Bronchial smooth muscle cell (primary cell): ENCODE measurements at places on chromosomes 4 and X. TPM values are rescaled to one million over a fixed set of nuclear protein-coding genes. Genes with fewer than 3 reads are reported as not detected.

DCHS2 gene
- 0.09 TPM in 1 of 2 replicates, not detected in the other for total RNA-seq

ERCC6L gene
- 0.09 and 0.47 TPM in 2 replicates for total RNA-seq

ERAS gene
- not detected in 2 replicates for total RNA-seq

CT83 gene
- total RNA-seq, result not detected in 2 replicates

NELFA gene
- total RNA-seq, result 12.6 and 14.4 TPM in 2 replicates

NPY2R gene
- not detected in 2 replicates for total RNA-seq

SLC4A4 gene
- total RNA-seq, result 7.7 and 8.5 TPM in 2 replicates

WAS gene
- total RNA-seq, result 0.26 and 0.32 TPM in 2 replicates

TMPRSS11D gene
- total RNA-seq, result under 0.01 TPM in 2 replicates

GATA1 gene
- not detected in 2 replicates for total RNA-seq

PAGE3 gene
- total RNA-seq, result not detected in 2 replicates

TLR10 gene
- not detected in 2 replicates for total RNA-seq

SRPK3 gene
- 0.32 and 0.43 TPM in 2 replicates for total RNA-seq

ABCE1 gene
- total RNA-seq, result 45.9 and 51.4 TPM in 2 replicates

PFKFB1 gene
- 0.16 TPM in 1 of 2 replicates, not detected in the other for total RNA-seq

AKAP4 gene
- total RNA-seq, result not detected in 2 replicates

TEX13D gene
- total RNA-seq, result not detected in 2 replicates

HGFAC gene
- total RNA-seq, result under 0.01 and 0.26 TPM in 2 replicates

SMIM10 gene
- 5.7 and 7.4 TPM in 2 replicates for total RNA-seq

MAGEC2 gene
- not detected in 2 replicates for total RNA-seq

PNMA6F gene
- not detected in 2 replicates for total RNA-seq

DDX60 gene
- 15.1 and 21.5 TPM in 2 replicates for total RNA-seq

FOXO4 gene
- 4.1 and 8.1 TPM in 2 replicates for total RNA-seq

SPANXA1 gene
- total RNA-seq, result not detected in 2 replicates

HPGD gene
- 0.34 and 0.47 TPM in 2 replicates for total RNA-seq

PWWP3B gene
- under 0.01 TPM in 1 of 2 replicates, not detected in the other for total RNA-seq

AKAP14 gene
- not detected in 2 replicates for total RNA-seq

CYBB gene
- total RNA-seq, result not detected in 2 replicates
